ENCODE measurements at places on chromosomes 2 and 18.

DNA sequence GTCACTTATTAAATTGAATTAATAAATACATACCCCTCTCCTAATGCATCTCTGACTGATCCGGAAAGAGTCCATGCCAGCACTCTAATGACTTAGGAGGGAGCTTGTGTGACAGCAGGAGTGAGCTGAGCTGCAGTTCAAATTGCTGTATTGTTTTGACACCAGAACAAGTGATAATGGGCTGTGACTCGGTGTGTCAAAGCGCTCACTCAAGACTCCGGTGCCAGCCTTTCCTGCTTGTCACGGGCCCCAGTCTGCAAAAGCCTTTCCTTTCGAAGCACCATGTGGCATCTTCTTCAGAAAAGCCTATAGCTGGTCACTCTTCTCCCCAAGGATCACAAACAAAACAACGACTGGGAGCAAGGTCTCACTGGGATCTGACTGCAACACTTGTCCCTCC, 43.3 kb downstream of the SATB2 start:
- DNase-seq, result no peak

GRCh38 chr2:158297606-158298005, 158.9 kb downstream of the CCDC148 start:
- DNase-seq, result no peak

- DNase-seq, result no peak
Observed at GRCh38 chr2:45755585-45756335, 104.3 kb downstream of the PRKCE start.

GRCh38 chr2:179233083-179233490, 31.5 kb downstream of the SESTD1 start:
- DNase-seq, result no peak

DNA sequence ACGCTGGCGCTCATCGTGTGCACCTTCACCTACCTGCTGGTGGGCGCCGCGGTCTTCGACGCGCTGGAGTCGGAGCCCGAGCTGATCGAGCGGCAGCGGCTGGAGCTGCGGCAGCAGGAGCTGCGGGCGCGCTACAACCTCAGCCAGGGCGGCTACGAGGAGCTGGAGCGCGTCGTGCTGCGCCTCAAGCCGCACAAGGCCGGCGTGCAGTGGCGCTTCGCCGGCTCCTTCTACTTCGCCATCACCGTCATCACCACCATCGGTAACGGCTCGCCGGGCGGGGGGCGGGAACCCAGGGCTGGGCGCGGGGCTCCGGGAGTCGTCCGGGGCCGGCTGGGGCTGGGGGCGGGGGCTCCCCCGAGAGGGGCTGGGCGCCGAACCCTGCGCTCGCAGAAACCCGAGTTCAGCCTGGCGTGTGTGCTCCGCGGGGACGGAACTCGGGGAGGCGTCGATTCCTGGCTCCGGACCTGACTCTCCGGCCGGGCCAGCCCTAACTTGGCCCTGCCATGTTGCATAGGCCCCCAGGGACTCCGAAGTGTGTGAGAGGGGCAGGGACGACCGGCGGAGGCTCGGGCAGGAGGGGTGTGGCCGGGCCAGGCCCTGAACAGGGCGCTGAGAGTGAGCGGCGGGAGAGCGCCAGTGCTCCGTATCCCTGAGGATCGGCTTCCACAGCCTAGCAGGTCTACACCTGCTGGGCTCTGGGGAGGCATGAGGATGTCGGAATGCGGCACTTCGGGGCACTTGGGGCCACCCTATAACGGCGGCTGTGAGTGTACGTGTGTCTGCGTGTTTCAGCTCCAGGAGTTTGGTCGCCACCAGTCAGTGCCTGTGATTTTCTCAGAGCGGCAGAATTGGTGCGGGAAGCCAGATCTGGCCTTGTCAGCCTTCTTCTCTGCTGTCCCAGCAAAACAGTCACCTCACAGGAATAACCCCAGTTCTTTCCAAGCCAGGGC, 651 bp downstream of the KCNK3 start:
- DNase-seq, result no peak

- DNase-seq, result no peak
Observed at GRCh38 chr2:180872255-180872654, 108.2 kb upstream of the UBE2E3 start.

DNA sequence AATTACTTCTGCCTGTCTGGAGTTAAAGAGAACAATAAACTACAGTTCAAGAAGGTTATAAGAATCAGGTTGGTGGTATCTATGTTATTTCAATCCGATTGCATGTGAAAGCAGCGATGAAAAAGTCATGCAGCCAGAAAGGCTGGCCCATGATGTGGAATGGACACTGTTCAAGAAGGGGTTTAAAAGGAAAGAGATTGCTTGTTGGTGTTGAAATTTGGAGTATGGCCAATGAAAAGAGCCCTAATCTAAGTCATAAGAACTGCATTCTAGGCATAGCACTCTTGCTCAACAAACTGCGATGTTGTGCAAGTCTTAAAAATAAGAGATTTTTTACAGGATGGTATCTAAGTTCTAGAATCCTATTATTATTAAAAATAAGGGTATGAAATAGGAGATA, 61.3 kb downstream of the EFEMP1 start:
- no peak for DNase-seq

DNA sequence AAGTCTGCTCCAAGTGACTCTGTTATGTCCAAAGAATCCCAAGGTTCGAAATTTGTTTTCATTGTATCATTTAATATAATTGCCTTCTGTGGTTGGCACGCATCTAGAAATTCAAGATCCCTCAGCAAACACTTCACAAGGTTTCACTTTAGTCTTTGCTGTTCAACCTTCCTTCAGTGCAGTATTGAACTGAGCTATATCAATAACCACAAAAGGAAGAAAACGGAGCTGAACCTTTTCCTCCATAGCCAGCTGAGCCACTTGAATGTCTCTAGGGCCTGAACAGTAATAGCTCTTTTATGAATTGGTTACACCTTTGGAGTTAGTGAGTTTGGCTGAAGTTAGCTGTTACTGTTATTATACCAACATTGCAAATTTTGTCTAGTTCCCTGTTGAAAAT, 357.7 kb upstream of the HNRNPA3 start:
- no peak for DNase-seq

GRCh38 chr18:62200121-62200914, 13.3 kb downstream of the RELCH start:
- no peak for DNase-seq

DNA sequence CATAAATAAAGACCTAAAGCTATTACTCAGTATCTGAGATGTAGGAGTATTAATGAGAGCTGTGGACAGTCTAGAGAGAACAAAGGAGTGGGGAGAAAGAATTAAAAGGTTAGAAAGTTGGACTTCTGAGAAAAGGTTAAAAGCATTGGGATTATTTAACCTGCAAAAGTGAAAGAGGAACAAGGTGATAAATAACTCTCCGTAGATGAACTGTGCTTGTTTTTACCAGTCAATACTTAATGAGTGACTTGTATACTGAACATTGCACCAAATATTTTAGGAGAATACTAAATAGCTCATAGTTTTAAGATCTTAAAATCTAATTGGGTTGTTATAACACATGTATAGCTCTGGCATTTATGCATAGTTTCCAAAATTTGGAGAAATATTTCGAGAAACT, 137.5 kb downstream of the GPD2 start:
- DNase-seq, result no peak

DNA sequence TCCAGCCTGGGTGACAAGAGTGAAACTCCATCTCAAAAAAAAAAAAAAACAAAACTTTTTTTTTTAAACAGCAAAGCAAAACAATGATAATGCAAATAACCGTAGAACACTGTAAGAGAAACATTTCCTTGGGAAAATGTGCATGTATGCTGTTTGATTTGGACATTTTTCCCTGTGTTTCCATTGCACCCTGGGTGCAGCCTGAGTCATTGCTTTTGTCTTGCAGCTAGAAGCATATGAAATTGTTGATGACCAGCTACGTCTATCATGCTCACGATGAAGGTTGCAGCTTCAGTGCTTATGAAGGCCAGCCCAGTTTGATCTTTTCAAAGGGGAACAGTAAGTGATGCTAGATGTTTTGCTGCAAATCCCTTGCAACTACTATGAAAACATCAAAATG, 41.5 kb downstream of the MOGAT1 start:
- DNase-seq, result no peak

- no peak for DNase-seq
Observed at GRCh38 chr18:8816220-8816619, 110.9 kb downstream of the MTCL1 start.

DNA sequence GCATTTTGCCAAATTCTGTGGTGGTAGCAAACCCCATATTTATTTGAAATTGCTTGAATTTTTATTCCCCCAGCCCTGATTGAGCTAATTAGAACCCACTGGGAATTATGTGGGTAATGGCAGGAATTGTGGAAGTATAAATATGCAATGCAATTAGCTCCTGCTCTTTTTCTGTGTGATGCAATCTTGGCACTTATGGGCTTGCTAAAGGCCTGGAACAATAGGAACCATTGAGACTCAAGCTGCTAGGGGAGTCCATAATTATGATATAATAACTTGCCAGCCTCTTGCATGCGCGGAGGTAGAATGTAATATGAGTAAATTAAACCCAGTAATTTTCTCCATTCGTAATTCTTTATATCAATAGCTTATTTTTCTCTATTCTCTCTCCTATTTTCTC, 267.6 kb upstream of the THSD7B start:
- no peak for DNase-seq

GRCh38 chr18:35731701-35732100, 150.2 kb downstream of the GALNT1 start:
- no peak for DNase-seq

DNA sequence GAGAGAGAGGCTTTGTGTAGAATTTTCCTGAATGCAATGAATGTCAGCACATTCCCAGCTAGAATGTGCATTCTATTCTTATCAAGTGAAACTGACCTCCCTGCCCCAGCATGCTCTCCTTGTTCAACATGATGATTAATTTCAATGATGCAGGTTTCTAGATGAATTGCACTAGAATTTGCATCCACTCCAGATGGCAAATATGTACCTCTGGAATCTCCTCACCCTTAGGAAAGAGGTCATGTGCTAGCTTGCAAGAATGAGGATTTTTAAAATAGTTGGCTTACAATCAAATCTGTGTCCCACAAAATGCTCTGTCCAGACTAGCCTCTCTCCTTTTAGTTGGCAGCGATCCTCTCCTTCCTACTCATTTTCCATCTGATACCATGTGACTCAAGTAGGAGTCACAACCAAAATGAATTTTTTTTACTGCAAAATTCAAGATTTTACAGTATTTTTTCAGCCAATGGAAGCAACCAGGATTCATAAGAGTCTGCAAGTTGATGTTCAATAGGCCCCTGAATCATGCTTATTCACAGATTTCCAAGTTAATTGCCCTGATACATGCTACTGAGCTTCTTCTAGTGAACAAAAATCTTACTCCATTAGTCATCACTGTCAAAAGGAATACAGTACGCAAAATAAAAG, 21.0 kb upstream of the STAT4 start:
- no peak for DNase-seq

DNA sequence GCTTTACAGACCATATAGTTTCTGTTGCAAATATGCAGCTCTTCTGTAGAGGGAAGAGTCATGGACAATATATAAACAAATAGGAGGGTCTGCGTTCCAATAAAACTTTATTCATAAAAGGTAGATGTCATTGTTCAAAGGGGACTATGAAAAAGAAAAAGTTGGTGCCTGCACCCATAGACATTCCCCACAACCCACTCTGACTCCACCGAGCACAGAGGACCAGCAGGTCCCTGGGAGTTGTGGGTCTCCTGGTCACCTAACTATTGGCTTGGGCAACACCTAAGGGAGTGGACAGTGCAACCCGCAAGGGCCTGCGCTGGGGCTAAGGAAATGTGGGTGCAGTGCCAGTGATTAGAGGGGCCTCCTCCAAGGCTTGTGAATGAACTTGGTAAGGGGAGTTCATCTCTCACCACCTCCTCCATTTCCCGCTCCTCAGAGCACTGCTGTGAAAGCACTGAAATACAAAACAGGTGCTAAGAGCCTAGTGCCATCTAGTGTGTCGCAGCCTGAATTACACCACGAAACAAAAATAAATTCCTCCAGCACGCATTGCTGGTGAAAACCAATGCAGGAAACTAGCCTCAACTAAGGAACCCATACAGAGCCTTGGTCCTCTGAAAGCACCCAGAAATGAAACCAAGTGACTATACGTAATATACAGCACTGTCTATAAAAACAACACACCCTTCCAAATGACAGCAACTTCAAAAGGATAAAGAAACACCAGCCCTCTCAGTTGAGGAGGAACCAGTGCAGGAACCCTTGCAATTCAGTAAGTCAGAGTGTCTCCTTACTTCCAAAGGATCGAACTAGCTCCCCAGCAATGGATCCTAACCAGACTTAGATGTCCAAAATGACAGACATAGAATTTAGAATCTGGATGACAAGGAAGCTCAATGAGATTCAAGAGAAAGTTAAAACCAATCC, 166.6 kb downstream of the RNF144A start:
- no peak for DNase-seq

GRCh38 chr18:26255695-26256622, 29.7 kb downstream of the TAF4B start:
- no peak for DNase-seq

GRCh38 chr2:54722641-54723040, 821 bp upstream of the EML6 start:
- no peak for DNase-seq

DNA sequence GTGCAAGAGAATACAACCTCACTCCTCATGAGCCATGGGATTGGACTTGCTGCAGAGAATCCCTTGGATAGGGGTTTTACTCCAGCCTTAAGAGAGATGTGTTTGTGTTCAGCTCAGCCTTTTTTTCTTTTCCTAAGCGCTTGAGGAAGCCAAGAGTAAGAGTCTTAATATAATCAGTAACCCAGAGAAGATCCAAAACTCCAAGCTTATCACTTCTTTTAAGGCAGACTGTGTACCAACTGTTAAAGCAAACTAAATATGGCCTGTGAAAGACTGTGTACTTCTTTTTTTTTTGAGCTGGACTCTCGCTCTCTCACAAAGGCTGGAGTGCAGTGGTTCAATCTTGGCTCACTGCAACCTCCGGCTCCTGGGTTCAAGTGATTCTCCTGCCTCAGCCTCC, 30.4 kb downstream of the MSGN1 start:
- DNase-seq, result no peak

DNA sequence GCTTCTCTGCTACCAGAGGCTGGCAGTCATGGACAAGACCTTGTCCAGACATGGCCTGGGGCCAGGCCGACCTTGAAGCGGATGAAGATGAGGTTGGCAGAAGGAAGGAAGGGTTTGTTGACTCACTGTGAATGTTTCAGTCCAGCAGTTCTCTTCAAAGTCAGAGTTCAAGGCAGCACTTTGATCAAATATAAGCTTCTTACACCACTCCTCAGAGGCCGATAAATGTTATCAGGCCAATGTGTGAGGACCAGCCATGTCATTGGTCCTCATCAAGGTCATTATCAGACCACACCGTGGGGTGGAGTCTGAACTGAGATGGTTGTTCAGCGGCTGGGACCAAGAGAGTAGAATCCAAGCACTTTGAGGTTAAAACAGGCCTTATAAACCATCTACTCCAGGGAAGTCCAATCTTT, 35.5 kb downstream of the QPCT start:
- no peak for DNase-seq

GRCh38 chr2:110655701-110656100, 22.2 kb downstream of the BUB1 start:
- DNase-seq, result no peak

DNA sequence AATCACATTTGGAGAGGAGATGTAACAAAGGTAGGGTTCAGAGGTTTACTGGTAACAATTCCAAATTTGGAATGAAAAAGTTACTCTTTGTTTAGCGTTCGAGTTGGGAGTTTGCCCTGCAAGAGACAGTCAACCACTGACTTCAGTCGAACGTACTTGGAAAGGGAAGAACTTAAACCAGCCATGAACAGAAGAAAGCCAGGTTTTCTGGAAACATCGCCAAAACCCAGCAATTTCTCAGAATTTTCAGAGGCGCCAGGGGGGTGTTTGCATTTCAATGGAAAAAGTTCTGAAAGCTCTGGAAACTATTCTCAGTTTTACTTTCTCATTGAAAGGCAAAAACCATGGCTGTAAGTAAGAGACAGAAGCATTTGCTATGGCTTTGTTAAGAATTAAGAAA, 28.5 kb upstream of the AQP4 start:
- no peak for DNase-seq
